Urinary bladder (tissue), 4 donors: ENCODE measurements at places on chromosomes 3 and 15. TPM values are rescaled to one million over a fixed set of nuclear protein-coding genes. Genes with fewer than 3 reads are reported as not detected.

Gene SLC51B
- not detected for total RNA-seq

Gene DHFR2
- total RNA-seq: 9.5 TPM

Gene FAM98B
- 39.4 TPM for total RNA-seq

Gene CYP19A1
- 0.69 TPM for total RNA-seq

Gene IMPG2
- 2.3 TPM for total RNA-seq

Gene SI
- total RNA-seq: not detected

Gene TCF12
- 241 TPM for total RNA-seq

Gene CA12
- 5.8 TPM for total RNA-seq

Gene ALDH1L1
- total RNA-seq: 11.5 TPM

Gene PARL
- 33.5 TPM for total RNA-seq

Gene PPM1L
- 24.2 TPM for total RNA-seq

Gene SHQ1
- total RNA-seq: 29.2 TPM

Gene KIF15
- 16.1 TPM for total RNA-seq
